Neural cell (in vitro differentiated cells): ENCODE measurements at places on chromosomes 4 and X. TPM values are rescaled to one million over a fixed set of nuclear protein-coding genes. Genes with fewer than 3 reads are reported as not detected.

FAM47E gene
- polyA plus RNA-seq, result 2.9 and 3.7 TPM in 2 replicates

OSTC gene
- 117 and 128 TPM in 2 replicates for polyA plus RNA-seq

APLN gene
- polyA plus RNA-seq, result 0.26 and 0.38 TPM in 2 replicates

PRDM5 gene
- 1.6 and 3.8 TPM in 2 replicates for polyA plus RNA-seq

TMSB15A gene
- polyA plus RNA-seq, result 1,130 and 1,269 TPM in 2 replicates

PLP2 gene
- not detected in 2 replicates for polyA plus RNA-seq

DDX53 gene
- polyA plus RNA-seq, result not detected in 2 replicates

F9 gene
- not detected in 2 replicates for polyA plus RNA-seq

PPA2 gene
- polyA plus RNA-seq, result 151 and 180 TPM in 2 replicates

GAGE13 gene
- polyA plus RNA-seq, result not detected in 2 replicates

DIPK2B gene
- polyA plus RNA-seq, result not detected in 2 replicates

TIGD4 gene
- 3.3 and 4.1 TPM in 2 replicates for polyA plus RNA-seq

DBET gene
- not detected in 2 replicates for polyA plus RNA-seq

HGFAC gene
- 16.2 and 17.8 TPM in 2 replicates for polyA plus RNA-seq

PGAM4 gene
- polyA plus RNA-seq, result not detected in 2 replicates

SPOCK3 gene
- 7.7 and 7.9 TPM in 2 replicates for polyA plus RNA-seq

REPS2 gene
- 14.4 and 15.1 TPM in 2 replicates for polyA plus RNA-seq

NEXMIF gene
- polyA plus RNA-seq, result 12.6 and 12.8 TPM in 2 replicates

DOK7 gene
- 0.66 TPM in 1 of 2 replicates, not detected in the other for polyA plus RNA-seq

CENPVL3 gene
- polyA plus RNA-seq, result 2.0 and 2.8 TPM in 2 replicates

SSX2B gene
- not detected in 2 replicates for polyA plus RNA-seq
